ENCODE measurements at places on chromosomes 4 and X.

DNA sequence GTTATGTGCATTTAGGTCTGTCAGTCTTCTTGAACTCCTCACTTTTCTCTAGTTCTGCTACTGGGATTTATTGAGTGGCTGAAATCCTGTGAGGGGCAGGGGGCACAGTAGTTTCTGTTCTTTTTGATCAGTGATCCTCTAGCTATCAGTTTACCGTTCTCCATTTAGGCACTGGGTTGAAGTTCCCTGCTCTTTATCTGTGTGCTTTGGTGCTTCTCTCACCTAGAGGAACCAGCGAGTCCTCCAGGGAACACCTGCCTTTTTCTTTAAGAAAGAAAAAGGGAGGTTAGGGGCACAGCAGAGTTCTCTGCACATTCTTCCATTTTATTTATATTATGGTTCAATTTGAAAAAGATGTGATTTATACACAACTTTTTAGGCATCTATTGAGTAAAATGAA is 503.0 kb upstream of the AGA start:
- no peak for DNase-seq

DNA sequence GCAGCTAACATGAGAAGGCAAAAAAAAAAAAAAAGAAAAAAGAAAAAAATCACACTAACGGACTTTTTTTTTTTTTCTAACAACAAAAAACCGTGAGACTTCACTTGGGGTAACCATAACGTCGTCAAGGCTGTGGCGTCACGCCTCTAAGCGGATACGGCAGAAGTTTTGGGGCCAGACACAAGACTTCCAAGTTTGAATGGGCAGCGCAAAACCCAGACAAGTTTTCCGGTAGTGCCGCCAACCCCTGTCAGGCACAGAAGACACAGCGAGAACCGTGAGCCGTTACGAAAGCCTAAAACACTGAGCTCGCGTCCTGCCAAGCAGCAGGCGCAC is 556 bp upstream of the SMARCA5 start:
- no peak for DNase-seq

GRCh38 chr4:1723131-1723801 is 1.9 kb downstream of the TACC3 start:
- no peak for DNase-seq

DNA sequence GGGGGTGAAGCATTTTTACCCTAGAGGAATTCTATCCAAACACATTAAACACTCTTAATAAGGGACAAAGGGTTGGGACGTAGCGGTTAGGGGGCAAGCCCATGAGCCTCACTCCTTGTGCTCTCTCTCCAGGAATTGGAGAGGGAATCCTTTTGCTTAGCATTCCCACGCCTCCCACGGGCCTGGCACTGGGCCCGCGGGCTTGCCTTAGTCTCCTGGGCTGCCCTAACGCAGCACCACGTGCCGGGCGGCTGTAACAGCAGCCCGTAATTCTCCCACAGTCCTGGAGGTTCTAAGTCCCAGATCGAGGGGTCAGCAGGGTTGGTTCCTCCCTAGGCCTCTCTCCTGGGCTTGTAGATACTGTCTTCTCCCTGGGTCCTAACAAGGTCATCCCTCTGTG is 67.5 kb downstream of the TBL1X start:
- DNase-seq = no peak

- DNase-seq = no peak
These were observed 107.8 kb downstream of the GATB start for GRCh38 chr4:151652841-151653547.

GRCh38 chrX:131288738-131289511 is at the start of gene IGSF1:
Gene IGSF1 (minus strand): TSS chrX:131289306. CDS start chrX:131286674, 2,632 bp downstream.
- no peak for DNase-seq

DNA sequence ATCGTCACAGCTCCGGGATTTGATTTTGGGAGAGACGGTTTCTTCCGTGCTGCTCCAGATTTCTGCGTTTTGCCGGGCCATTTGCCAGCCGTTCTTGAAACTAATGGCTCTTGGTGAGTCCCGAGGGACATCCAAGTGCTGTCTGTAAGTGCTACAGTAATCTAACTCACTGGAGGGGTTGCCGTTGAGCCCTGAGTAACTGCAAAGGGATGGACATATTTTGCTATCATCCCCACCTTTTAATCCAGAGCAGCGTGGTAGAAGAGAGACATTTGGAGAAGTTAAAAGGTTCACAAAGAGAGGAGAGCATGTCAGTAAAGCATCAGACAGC is 88.9 kb upstream of the PDLIM3 start:
- no peak for DNase-seq

DNA sequence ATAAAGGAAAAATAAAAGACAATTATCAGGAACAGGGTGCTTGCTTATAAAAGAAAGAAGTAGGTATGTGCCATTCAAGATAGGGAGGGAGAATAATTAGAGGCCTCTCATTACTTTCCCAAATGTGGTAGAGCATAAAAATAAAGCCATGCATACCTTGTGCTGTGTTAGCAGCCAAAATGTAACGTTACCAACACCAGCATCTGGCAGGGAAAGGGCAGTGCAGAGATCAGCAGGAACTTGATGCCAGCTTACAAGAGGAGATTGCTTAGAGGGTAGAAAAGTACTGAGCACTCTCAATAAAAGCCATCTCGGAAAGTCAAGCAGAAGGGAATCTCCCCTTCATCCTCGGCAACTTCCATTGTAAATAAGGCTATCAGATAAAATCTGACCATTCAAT is 195.6 kb downstream of the RASL11B start:
- DNase-seq = no peak

- DNase-seq = no peak
These were observed 13.5 kb downstream of the ARHGAP24 start for GRCh38 chr4:85488416-85488815.

GRCh38 chrX:117680286-117680685 is 436.3 kb downstream of the KLHL13 start:
- no peak for DNase-seq

- no peak for DNase-seq
These were observed 28.2 kb downstream of the F11 start for GRCh38 chr4:186294160-186294559.

DNA sequence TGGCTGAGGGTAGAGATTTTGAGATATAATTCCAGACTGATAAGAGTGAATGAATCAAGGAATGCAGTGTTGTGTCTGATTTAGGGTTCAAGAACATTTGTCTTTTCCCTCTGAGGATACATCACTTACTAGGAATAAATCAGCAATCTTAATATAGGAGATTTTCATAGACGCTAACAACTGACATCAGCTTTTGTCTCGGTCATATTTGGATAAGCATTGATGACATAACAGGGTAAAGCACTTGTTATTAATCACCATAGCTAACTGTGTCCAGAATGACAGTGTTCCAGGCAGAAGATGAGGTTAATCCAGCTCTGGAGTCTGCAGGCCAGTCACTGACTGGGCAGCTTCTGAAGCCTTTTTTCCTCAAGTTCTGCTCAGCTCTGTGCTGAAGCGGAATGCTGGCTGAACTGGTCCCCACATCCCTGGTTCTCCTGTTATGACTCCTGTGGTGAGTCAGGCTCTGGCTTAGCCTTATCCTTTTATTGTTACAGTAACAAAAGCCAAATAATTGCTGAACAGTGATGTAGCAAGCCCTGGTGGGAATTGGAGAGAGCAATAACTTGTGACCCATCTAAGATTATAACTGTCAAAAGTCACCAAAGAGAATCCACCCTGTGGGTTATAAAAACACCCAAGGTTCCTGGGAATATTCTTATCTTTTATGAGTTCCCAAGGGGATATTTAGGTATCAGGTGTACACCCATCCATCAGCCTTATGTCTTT is 41.8 kb downstream of the FNIP2 start:
- no peak for DNase-seq

GRCh38 chr4:3722446-3723231 is 43.5 kb upstream of the ADRA2C start:
- no peak for DNase-seq

DNA sequence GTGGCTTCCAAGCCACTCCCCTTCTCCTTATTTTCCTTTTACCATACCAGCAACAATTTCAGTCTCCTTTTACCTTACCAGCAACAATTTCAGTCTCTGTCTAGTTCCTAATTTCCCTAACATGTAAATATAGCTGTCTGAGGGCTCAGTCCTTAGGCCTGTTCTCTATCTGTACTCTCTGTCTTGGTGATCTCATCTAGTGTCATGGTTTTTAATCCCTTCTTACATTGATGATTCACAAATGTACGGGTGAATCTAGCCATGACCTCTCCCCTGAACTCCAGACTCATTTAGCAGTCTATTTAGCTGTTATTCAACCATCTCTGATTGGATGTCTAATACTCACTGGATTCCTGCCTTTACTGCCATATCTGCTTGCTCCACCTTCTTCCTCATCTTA is 7.2 kb downstream of the IL15 start:
- no peak for DNase-seq

DNA sequence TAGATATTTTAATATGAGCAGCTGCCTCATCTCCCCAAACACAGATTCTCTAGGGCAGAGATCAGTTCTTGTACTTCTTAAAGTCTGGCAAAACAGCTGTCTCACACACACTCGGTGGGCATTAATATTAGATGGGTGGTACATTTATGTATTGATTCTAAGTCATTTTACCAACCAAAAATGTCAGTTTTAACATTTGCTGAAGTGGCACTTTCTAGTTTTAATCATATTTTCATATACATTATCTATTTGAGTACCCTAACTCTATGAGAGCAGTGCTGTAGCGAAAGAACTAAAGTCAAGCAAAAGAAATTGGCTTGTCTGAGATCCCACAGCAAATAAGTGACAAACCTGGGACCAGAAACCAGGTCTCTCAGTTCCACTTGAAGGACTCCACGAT is 134.5 kb upstream of the SPRY1 start:
- no peak for DNase-seq

- no peak for DNase-seq
These were observed 211.2 kb downstream of the CPEB2 start for GRCh38 chr4:15213302-15213970.

GRCh38 chrX:135307171-135307570 is 2.1 kb upstream of the ETDC start:
- no peak for DNase-seq

- no peak for DNase-seq
These were observed 366.7 kb upstream of the FAM241A start for GRCh38 chr4:111778543-111778942.

GRCh38 chrX:16687514-16687913 is 25.0 kb downstream of the CTPS2 start:
- no peak for DNase-seq

GRCh38 chr4:140666889-140667614 is 89.1 kb downstream of the TBC1D9 start:
- DNase-seq = no peak

- DNase-seq = no peak
These were observed 72.5 kb downstream of the AFAP1 start for GRCh38 chr4:7867191-7867590.

DNA sequence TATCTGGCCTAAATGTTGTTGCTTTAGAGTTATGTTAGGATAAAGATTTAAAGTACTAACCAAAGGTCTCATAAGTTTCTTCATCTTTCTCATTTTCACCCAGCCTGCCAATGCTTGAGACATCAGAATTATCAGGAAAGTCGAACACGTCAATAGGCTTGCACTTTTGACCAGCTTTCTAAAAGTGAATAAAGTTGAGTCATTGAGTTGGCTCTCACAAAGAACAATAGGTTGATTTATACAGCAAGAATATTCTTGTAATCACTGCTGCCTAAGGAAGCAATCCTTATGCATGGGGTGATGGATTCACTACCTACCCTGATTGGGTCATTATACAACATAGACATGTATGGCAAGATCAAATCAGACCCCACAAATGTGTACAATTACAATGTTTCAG is 5.0 kb downstream of the CENPU start:
- DNase-seq = no peak

DNA sequence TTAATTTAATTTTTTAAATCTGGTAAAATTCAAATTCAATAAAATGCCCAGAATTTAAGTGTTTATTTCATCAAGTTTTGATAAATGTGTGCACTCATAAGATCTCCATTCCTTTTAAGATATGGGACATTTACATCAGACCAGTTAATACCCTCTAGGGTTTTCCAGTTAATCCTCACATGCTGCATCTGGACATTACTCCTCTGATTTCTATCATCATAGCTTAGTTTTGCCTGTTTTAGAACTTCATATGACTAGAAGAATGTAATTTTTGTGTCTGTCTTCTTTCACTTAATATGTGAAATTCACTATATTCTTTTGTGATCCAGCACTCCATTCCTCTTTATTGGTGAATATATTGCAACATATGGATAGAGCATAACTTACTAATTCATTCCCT is 727.7 kb upstream of the FAM241A start:
- DNase-seq = no peak

- DNase-seq = no peak
These were observed 608.0 kb downstream of the TLL1 start for GRCh38 chr4:166481055-166481454.

DNA sequence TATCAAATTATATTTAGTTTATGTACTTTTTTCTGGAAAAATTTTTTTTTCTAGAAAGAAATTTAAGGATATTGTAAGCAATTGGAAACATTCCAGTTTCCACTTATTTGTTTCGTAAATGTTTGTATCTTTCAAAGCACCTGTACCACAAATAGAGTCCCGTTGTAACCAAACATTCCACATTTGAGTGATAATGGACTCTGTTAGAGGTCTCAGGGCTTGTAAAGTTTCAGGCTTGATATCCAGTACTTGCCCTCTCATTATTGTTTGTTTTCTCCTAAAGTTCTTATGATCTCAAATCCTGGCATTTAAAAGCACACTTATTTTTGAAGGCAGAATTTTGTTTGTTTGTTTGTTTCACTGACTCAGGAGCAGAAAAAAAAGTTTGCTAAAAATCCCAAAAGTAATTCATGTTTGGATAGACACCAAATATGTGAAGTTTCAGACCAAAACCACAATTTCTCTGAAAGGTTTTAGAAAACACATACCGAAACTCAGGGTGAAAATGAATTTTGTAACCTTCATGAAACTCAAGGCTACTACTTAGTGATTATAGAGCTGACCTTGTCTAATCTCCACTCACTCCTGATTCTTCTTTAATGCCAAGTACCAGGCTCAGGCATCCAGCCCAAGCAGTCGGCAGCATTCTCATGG is 5.7 kb upstream of the TMEM192 start:
- DNase-seq = no peak

DNA sequence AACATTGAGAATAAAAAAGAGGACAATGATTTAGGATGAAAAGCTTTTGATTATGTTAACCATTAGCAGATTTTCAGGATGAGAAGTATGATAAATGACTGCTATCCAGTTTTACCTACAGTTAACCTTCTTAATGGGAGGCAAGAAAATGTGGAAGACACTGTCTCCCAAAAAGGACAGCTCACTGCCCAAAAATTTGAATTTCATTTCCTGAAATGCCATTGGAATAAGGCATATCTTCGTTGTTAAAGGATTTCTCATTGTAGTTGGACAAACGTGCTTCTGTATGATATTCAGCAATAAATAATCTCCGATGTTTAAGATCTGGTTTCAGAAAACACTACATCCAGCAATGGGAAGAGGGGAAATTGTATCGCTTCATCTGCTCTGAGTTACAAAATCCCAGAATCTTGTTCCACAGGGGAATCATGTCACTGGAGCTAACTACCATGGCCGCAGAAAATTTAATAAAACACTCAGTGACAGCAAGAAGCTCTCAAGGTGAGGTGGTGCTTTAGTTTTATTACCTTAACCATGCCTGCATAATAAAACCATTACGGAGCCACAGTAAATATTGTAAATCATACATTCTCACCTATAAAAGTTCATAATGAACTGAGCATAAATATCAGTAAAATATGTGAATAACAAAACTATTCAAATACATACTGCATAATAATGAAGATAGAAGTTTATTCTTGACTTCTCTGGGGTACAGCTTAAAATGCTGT is 552.3 kb downstream of the PCDH7 start:
- DNase-seq = no peak
